Kidney (tissue), 22 donors: ENCODE measurements at places on chromosomes 16 and 17. TPM values are rescaled to one million over a fixed set of nuclear protein-coding genes. Genes with fewer than 3 reads are reported as not detected.

- peak; percentile 58 for DNase-seq
These were observed 28.8 kb downstream of the MSI2 start for GRCh38 chr17:57284984-57285646.

GRCh38 chr17:6927290-6928126, 68.3 kb upstream of the ALOX12 start:
- no peak for DNase-seq

DNA sequence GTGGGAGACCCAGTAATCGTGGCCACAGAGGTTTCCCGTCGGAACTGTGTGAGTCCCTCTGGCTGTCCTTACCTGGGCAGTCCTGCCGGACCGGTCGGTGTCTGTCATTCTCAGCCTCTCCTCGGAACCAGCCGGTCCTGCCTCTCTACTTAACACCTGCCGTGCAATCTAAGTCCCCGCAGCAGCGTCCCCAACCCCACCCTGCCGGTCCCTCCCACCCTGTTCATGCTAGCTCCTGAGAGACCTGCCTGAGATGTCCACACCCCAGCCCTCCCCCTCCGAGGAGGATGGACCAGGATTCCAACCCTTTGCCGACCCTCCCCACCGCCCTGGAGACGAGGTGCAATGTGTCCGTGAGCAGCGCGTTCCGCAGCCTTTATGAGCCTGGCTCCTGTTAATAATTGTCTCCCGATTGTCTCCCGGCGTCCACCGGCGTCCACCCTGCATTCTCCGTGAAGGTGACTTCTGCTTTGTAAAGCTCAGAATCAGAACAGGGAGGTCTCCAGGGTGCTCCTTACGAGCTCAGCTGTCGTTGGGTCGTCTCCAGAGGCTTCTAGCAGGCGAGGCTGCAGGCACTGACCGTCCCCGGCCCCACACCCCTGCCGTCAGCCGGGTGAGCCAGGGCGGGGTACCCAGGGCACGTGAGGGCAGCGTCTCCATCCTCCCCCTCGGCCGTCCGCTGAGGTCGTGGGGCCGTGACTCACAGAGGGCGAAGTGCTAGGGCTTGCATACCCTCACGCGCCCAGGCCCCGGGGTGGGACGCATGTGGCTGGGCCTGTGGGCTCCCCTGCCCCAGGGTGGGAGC, 10.1 kb downstream of the METRNL start:
- peak; percentile 45 for DNase-seq

CISD3 gene
- polyA plus RNA-seq: 152 TPM

FOXN1 gene
- polyA plus RNA-seq: not detected
